ENCODE measurements at places on chromosomes 7 and 10.
A peak's percentile ranks its signal among the peaks of the same experiment; 100 is the strongest.

- peaks cover 30% of the 10 kb centered on the region for H3K4me1 ChIP-seq
- no peaks in the 10 kb centered on the region for H3K36me3 ChIP-seq
- H3K27ac ChIP-seq = no peak overlapping the region
These were observed 1.6 kb downstream of the PDGFA start for GRCh38 chr7:517774-518629.

GRCh38 chr7:134798155-134798554, 18.7 kb downstream of the CALD1 start:
- H3K27me3 ChIP-seq = no peaks in the 10 kb centered on the region
- no peak for DNase-seq
- H3K36me3 ChIP-seq = no peaks in the 10 kb centered on the region
- H3K4me1 ChIP-seq = no peaks in the 10 kb centered on the region

DNA sequence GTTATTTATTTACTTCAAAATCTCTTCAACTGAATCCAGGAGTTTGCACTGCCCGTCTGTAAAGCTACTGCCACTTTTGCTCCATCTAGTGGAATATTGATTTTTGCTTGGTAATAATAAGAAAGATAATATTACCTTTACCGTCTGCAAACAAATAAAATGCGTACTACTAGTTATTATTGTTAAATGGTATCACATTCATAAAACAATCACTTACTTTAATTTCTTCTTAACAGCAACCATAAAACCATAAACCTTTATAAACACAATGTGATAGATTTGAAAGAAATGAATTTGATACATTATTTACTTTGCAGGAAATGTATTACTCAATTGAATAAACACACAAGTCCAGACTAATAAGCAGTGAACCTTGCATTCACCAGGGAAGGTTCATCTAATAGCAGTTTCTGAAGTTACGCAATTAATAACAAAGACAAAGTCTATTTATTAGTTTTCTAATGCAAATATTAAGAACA, 6.4 kb downstream of the AGMO start:
- no peak overlapping the region for H3K4me3 ChIP-seq
- no peak for DNase-seq
- no peaks in the 10 kb centered on the region for H3K36me3 ChIP-seq
- H3K27ac ChIP-seq = no peak overlapping the region
- H3K27me3 ChIP-seq = no peaks in the 10 kb centered on the region

GRCh38 chr10:51367694-51368093, 293.4 kb downstream of the PRKG1 start:
- no peak overlapping the region for H3K4me3 ChIP-seq
- no peak for DNase-seq
- no peaks in the 10 kb centered on the region for H3K36me3 ChIP-seq
- H3K27ac ChIP-seq = no peak overlapping the region

DNA sequence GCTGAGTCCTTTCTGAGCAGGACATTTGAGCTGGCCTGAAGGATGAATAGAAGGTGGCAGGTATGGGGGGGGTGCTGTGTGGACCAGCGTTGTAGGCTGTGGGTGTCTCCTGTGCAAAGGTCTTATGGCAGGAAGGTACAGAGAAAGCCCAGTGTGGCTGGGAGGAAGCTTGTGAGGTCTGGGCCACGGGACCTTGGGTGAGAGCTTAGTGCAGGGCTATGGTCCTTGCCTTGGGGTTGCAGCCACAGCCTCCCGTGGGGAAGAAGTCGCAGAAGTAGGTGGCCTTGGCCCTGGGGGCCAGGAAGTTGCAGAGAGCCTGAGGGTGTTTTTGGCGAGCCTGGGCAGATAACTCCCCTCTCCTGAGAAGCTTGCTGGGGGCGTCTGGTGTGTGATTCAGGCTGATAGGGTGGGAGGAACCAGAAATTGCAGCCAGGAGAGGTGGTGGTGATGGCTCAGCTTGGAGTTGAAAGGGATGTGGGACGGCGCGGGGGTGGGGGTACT, 172.0 kb upstream of the TNRC18 start:
- H3K27me3 ChIP-seq = peaks cover 57% of the 10 kb centered on the region
- no peak for DNase-seq
- no peaks in the 10 kb centered on the region for H3K36me3 ChIP-seq
- peak overlapping the region; percentile 60 for H3K27ac ChIP-seq
- H3K4me1 ChIP-seq = peaks cover 10% of the 10 kb centered on the region

DNA sequence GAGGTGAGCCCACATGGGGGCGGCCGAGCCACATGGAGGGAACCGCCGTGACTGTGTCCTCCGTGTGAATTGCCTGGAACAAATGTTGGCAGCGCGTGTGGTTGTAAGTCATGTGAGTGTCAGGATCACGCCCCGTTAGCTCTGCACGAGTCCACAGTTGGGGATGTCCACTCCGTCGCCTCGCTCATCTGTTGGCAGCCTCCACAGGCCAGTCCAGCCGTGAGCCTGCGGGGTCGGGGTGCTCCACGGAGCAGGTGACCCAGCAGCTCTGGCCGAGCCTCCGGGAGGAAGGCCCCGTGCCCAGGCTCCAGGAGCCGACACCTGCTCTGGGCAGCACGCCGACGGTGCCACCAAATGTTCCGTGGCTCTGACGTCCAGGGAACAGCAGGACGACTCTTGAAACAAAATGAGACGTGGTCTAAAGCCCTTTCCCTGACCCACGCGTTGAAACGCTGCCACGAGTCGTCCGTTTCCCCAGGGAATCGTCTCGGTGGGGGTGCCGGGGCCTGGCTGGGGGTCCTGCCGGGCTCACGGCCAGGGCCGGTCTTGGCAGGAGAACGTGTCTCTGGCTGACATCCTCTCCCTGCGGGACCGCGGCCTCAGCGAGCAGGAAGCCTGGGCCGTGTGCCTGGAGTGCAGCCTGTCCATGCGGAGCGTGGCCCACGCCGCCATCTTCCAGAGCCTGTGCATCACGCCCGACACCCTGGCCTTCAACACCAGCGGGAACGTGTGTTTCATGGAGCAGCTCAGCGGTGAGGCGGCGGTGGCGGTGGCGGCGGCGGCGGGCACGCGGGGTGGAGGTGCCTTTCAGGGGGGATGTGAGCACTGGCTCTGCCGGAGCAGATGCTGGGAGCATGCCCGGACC, 7.0 kb downstream of the KNDC1 start:
- H3K27me3 ChIP-seq = no peaks in the 10 kb centered on the region
- H3K4me3 ChIP-seq = no peak overlapping the region
- no peak for DNase-seq
- H3K4me1 ChIP-seq = no peaks in the 10 kb centered on the region
- H3K27ac ChIP-seq = no peak overlapping the region
- no peaks in the 10 kb centered on the region for H3K36me3 ChIP-seq

- no peak overlapping the region for H3K27ac ChIP-seq
- peaks cover 27% of the 10 kb centered on the region for H3K36me3 ChIP-seq
- no peak overlapping the region for H3K4me3 ChIP-seq
- DNase-seq = no peak
- H3K4me1 ChIP-seq = no peaks in the 10 kb centered on the region
These were observed 11.3 kb downstream of the CHCHD3 start for GRCh38 chr7:133070562-133070961.
